ENCODE measurements at places on chromosomes 5 and 9.

GRCh38 chr5:30413540-30413939 is 779.9 kb upstream of the CDH6 start:
- no peak for DNase-seq

GRCh38 chr5:124461941-124462340 is 284.5 kb downstream of the ZNF608 start:
- DNase-seq = no peak

GRCh38 chr9:113603048-113603375 is 139.5 kb downstream of the RGS3 start:
- DNase-seq = no peak

GRCh38 chr5:2841208-2841607 is 89.7 kb upstream of the IRX2 start:
- no peak for DNase-seq

DNA sequence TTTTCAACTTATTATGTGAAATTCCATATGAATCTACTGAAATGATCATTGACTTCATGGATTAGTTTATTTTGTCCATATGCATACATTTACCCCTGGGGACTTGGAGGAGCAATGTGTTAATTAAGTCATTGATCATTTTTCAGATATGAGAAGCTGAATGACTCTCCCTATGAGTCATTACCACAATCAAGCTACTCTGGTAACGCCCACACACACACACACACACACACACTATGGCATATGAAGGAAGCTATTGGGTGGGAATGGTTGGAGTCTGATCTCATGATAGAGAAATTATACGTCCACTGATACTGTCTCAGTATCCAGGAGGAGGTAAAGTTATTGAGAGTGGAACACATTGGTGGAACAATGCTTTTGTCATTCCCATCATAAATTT is 528.9 kb downstream of the AGTPBP1 start:
- DNase-seq = peak; percentile 24

- no peak for DNase-seq
Observed at GRCh38 chr5:159695741-159696294, 220.5 kb upstream of the ADRA1B start.

DNA sequence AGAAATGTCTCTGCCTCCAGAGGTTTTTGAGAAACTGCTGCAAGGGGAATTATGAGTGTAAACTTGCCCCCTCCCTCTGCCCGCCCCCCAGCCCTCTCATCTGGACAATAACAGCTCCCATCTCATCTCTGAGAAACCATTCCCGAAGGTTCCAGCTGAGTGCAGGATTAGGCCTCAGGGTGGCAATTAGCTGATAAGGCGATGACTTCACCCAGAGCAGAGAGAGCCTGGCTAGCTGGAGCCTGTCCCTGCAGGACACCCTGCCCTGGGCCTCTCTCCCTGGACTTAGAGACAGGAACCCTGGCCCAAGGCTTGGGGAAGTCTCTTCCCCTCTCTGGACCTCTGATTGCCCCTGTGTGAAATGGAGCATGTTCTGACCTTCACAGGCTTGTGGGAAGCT is 45.7 kb upstream of the HAND1 start:
- peak; percentile 6 for DNase-seq

GRCh38 chr5:168513861-168514428 is 15.2 kb upstream of the FBLL1 start:
- no peak for DNase-seq

- DNase-seq = peak; percentile 15
Observed at GRCh38 chr5:175384724-175385552, 59.0 kb downstream of the DRD1 start.

GRCh38 chr5:173333925-173334661 is 5.9 kb upstream of the STC2 start:
- DNase-seq = peak; percentile 83

DNA sequence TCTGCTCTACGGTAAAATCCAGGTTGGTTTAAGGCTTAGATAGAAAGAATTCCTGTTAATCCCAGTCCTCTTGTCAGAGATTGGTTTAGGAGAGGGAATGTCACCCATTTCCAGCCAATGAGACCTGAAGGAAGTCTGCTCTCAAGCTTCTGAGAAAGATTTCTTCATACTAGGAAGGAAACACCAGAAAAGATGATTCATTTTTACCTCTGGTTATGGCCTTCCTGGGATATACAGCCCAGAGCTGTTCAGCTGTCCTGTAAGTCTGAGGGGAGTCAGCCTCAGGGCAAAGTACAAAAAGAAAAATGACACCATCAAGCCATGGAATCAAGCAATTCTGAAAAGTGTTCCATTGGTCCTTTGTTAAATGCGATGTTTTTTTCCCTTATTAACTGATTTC is 18.6 kb upstream of the CFAP95 start:
- DNase-seq = no peak

DNA sequence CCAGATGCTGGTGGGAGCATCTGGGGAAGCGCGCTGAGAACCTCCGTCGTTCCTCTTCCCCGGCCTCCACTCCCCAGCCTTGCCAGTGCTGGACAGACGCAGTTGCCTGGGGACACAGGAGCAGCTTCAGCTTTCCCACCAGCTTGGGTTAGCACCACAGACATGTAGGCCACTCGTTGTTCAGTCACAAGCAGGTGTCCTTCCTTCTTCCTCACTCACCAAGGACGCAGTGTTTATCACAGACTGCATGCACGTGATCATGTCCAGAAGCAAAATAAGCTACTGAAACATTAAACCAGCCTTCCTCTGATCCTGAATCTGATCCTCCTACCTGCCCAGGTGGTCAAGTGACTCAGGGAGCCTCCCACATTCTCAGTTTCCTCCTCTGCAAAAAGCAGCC is 232.9 kb downstream of the SYK start:
- DNase-seq = no peak

- DNase-seq = peak; percentile 58
Observed at GRCh38 chr5:150278916-150279315, 10.7 kb downstream of the CAMK2A start.

DNA sequence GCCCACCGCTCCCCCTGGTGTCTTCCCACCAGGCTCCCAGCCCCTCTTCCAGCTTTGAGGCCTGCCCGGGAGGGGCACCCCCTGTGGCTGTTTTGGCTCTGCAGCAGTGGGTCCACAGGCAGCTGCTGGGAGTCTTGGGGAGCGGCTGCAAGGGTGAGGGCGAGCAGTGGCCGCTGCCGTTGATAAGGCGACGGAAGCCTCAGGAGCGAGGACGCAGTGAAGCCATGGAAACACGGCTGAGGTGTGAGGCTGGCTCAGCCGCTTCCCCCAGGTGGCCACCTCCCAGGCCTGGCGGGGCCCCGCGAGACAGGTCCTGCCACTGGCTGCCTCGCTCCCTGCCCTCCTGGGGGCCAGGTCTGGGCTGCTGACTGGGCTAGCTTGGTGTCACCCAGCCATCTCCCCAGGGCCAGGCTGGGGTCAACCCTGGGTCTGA is 41.5 kb downstream of the CXXC5 start:
- no peak for DNase-seq

- peak; percentile 34 for DNase-seq
Observed at GRCh38 chr5:138843316-138844124, 31.6 kb downstream of the LRRTM2 start.

- DNase-seq = no peak
Observed at GRCh38 chr9:15390201-15390600, 32.5 kb upstream of the SNAPC3 start.

DNA sequence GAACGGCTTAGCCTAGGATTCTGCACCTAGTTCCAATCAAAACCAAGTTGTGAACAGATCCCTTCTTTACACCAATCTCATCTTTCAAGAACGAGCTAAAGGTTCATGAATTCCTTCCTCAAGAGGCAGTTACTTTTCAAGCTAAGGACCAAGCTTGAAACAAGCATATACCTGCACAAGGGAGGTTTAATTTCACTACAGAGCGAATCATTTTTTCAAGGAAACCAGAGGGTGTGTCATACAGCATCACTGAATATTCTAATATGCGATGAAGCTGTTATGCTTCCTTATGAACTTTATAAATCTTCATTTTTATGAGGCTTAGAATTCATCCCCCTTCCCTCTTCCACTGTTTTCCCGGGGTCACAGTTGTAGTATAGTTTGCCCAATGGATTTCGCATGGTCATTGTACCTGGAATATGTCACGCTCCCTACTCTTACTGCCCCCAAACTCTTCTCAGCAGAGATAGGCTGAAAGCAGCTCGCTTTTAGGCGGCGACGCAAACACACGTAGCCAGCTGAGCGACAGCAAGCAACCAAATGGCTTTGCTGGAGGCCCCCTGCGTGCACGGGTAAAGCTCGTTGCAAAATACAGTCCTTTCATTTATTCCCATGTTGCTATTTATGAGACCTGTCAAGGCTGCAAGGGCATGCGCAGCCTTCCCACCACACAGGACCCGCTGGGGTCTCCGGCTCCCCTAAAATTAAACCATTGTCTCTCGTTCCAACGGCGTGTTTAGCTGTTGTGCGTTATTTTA is 832 bp downstream of the LMBRD2 start:
- peak; percentile 44 for DNase-seq

- DNase-seq = no peak
Observed at GRCh38 chr9:120936764-120937122, 10.1 kb upstream of the TRAF1 start.

DNA sequence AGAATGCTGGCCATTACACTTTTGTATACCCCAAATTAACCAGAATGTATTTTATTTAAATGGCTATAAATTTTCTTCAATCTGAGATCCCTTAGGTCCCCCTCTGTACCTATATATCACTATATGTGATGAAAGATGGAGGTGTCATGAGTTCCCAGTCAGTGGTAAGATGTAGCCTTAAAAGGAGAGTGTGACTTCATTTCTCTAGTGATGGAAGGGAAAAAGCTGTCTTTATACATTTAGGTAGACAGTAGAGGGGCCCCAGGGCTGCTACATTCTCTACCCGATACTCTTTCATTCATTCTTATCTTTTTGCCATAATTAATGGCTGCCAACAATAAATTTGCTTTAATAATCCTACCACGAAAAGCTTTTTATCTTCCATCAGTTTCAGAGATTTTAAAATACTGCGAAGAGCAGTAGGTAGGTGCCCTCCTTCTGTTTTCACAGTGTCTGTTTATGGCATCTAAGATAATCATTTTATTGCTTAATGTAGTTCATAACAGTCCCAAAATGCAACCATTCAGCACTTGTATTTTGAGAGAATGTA is 301.3 kb downstream of the ZNF608 start:
- DNase-seq = no peak

GRCh38 chr5:135398855-135399793 is at the start of gene MACROH2A1:
MACROH2A1 (minus strand) TSS chr5:135399231; CDS start chr5:135389093, 10,138 bp downstream.
- DNase-seq = peak; percentile 85

- DNase-seq = peak; percentile 23
Observed at GRCh38 chr9:128162215-128163026, 2.4 kb downstream of the BBLN start.

DNA sequence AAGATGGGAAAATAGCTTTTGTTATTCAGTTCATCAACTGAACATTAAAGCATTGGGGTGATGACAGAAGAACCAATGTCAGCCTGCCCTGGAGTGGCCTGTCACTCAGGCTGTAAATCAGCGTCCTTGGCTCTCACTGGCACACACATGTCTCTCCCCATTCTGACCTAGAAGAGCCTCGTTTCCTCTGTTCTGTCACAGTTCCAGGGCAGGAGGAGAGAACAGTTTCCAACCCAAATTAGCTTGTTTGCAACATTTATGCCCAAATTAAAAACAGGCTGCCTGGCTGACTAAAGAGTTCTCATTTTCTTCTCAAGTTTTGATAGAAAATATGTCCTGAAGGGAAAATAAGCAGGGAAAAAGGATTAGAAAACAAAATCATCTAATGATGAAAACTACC is 520.1 kb downstream of the CHSY3 start:
- no peak for DNase-seq

GRCh38 chr5:83973925-83974815 is 253.5 kb upstream of the HAPLN1 start:
- DNase-seq = peak; percentile 68

All from fibroblast of lung (primary cell).